CD8-positive, alpha-beta memory T cell (primary cell): ENCODE measurements at places on chromosomes 3 and 15. TPM values are rescaled to one million over a fixed set of nuclear protein-coding genes. Genes with fewer than 3 reads are reported as not detected.

The ITIH1 gene
- total RNA-seq, result not detected

The HIGD2B gene
- total RNA-seq, result 0.33 TPM

The APOD gene
- not detected for total RNA-seq

The LSG1 gene
- 68.8 TPM for total RNA-seq

The EPHA3 gene
- not detected for total RNA-seq

The AGBL1 gene
- not detected for total RNA-seq

The ZNF80 gene
- 1.8 TPM for total RNA-seq

The GP5 gene
- total RNA-seq, result 0.42 TPM

The AQP9 gene
- total RNA-seq, result 0.22 TPM

The SEMA6D gene
- not detected for total RNA-seq

The XIRP1 gene
- 5.3 TPM for total RNA-seq

The AHSG gene
- not detected for total RNA-seq

DNA sequence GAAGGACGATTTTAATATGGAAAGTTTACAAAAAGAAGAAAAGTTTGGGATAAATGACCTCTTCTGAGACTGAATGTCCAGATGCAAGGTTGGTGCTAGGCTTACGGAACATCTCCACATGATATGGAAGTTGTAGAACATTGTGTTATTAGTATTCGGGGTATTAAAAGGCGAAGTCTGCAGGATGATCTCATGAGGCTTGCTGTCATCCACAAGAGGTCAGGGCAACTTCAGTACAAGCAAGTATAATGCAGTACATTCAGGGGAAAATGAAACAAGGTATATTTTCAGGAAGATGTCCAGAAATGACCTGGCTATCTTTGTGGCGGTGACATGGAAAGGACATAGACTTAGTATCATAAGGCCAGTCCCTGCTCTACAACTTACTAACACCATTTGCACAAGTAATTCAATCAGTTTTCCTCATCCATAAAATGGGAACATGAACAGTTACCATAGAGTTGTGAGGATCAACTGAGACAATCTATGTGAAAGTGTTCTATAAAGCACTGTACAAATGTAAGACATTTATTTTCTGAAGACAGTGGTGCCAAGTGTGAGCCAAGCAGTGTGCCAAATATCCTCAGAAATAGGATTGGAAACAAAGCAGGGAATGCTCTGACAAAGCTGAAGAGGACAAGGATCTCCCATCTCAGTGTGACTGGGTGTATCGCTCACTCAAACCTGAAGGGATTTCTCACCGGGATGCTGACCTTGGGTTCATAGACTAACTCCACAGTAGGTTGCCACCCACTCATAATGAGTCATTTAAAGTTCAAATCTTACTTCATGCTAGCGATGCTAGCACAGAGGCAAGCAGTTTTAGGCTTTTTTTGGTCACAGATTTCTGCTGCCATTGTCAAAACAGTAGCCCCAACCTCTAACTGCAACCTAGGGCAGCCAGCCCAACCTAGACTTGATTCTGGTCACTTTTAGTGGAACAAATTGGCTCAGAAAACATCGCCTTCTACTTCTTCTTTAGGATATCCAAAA lies 118.3 kb downstream of the TIGIT start:
- DNase-seq, result no peak

DNA sequence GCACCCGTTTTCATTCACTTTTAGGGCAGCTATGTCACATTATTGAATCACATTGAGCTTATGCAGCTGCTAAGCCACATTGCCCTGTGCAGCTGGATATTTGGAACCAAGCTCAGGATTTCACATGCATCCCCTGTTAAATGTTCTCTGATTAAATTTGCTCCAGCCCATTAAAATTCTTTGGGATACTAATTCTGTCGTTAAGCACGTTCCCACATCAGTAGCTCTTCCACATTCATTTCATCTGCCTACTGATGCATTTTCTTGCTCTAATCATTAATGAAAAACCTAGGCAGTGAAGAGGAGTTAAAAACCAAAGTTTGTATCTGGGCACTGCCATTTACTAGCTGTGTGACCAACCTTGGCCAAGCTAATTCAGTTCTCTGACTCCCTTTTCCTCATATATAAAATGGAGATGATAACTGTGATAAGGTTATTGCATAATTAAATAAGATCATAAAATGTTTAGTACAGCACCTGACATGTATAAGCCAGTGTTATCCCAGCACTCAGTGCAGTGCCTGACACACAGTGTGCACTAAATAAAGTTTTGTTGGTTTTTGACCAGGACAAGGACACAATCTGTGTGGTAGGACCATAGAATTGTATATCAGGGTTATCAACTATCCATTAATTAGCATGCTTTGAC lies 222.2 kb upstream of the ATP11B start:
- no peak for DNase-seq

DNA sequence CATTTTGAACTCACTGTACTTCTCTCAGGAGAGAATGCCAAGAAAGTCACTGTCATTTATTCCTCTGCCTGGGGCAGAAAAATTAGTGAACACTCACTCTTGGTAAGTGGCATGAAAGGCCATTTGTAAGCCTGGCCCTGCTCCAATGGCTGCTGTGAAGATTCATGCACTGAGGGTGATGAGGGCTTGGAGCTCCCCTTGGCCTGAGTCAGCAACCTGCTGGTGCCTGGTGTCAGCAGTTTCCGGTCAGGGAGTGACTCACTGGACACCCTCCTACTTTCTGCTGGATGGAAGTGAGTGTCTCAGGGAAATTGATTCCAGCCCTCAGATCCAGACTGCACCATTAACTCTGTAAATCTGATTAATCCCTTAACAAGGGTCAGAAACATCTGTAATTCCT lies 37.6 kb downstream of the TRA2B start:
- no peak for DNase-seq

DNA sequence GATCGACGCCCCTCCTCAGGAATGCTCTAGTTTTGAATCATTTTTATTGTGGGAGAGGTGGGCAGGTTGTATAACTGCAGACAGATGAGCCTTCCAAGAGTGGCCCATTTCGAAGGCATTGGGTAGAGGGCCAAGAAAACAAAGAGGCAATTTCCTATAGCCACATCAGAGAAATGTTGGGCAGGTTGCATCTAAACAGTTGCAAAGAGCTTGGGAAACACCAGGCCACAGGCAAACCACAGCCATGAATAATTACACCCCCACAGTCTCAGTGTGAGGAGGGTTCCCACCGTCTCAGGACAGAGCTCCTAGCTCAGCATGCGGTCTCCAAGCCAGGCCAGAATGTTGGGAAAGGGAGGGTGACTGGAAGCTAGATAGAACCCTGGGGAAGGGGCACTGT lies 257.3 kb downstream of the ABHD5 start:
- DNase-seq, result no peak

- DNase-seq, result no peak
Observed at GRCh38 chr3:169280010-169280585, 383.4 kb downstream of the MECOM start.

GRCh38 chr3:62622553-62623174 lies 249.3 kb upstream of the FEZF2 start:
- no peak for DNase-seq

DNA sequence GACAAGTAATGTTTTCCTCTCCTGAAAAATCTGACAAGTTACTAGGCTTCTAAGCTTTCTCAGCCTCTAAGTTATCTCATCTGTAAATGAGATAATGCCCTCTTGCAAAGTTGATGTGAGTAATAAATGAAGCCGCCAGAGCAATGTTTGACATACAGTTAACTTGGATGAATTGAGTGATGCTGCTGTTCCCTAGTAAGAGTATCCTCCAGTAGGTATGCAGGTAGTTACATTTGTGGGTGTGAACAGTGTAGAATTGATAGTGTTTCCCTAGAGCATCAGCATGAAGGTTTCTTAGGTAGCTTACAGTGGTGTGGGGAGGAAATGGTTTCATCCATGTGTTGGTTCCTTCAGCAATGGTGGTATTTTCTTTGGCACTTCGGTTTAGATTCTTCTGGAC lies 3.4 kb downstream of the ATP2C1 start:
- DNase-seq, result no peak

DNA sequence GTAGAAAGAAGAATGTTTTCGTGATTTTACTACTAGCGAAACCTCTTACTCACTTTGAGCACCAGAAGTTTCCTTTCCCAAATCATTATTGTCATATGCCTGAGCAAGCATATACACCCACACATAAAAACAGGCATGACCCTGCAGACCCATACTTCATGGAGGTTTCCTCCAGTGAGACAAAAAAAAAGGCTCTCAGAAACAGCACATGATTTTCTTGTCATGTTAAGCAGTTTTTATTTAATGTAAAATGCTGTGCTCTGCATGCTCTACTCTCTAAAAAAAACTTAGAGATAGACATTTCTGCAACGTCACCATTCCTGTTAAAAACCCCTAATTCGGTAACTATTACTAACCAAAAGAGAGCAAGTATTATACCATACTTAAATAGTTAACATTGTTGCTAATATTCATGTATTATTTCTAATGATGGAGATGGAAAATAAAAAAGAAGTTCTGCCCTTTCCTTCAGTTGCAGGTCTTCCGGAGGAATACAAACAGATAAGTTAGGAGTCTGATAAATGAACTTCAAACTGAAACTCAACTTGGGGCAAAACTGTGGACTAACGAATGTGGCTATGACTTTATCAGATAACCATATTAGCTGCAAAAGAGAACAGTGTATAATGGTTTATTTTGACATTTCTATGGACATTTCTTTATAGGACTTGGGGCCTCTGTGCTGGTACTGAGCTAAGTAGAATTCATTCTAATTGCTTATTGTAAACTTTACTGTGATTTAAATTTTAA lies 15.9 kb downstream of the CD200R1 start:
- DNase-seq, result no peak

- DNase-seq, result no peak
Observed at GRCh38 chr15:39645138-39645975, 64.5 kb downstream of the THBS1 start.

DNA sequence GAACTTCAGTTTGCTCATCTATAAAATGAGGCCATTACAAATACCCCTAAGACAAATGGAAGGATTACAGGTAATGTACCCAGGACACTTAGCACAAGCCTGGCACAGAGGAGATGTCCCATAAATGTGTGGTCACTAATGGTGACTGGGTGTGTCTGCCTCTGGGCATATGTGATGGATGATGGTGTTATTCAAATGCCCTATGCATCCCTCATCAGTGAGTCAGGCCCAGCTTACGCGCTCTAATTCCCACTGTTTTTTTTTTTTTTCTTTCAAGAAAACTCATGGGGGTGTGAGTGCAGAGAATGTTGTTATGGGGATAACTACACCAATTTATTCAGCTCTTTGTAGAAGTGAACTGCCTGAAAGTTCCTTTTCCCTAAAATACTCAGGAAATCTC lies 23.6 kb upstream of the KIF23 start:
- no peak for DNase-seq

- DNase-seq, result no peak
Observed at GRCh38 chr15:82986442-82986780, 401 bp downstream of the RAMAC start.

- DNase-seq, result no peak
Observed at GRCh38 chr3:115713284-115713683, 90.0 kb downstream of the GAP43 start.

DNA sequence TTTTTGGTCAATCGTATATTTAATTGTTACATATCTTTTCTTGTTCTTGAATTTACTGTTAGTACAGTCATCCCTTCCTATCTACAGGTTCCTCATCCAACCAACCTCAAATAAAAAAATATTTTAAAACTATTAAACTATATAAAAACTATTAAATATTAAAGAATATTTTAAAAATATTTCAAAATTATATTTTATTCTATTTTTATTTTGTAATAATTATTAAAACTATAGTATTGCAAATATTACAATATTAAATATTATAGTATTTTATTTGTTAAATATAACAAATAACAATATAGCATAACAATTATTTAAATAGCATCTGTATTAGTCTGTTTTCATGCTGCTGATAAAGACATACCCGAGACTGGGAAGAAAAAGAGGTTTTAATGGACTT lies 357.9 kb upstream of the GOLIM4 start:
- DNase-seq, result no peak

DNA sequence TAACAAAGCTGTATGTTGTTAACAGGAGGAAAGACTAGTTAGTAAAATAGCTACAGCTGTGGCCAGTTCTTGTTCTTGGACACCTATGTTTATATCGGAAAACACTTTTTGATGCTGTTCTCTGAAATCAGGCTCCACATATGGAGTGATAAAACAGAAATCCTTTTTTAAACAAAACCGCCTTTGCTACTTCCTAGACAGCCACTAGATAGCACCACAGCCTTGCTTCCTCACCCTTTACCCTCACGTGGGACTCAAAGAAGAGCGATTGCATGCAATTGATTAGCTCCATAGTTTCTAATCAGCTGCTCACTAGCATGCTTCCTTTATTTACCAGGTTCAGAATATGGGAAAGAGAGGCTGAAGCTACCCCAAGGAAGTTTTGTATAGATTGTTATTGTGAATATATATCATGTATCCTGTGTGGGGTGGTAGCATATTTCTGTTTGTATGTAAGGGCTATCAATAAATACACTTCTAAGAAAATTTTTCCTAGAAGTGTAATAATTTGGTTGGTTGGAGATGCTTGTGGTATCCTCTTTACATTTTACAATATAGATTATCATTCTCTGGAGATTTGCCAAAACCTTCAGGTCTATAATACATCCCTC lies 4.3 kb upstream of the MTFMT start:
- DNase-seq, result peak; percentile 33

DNA sequence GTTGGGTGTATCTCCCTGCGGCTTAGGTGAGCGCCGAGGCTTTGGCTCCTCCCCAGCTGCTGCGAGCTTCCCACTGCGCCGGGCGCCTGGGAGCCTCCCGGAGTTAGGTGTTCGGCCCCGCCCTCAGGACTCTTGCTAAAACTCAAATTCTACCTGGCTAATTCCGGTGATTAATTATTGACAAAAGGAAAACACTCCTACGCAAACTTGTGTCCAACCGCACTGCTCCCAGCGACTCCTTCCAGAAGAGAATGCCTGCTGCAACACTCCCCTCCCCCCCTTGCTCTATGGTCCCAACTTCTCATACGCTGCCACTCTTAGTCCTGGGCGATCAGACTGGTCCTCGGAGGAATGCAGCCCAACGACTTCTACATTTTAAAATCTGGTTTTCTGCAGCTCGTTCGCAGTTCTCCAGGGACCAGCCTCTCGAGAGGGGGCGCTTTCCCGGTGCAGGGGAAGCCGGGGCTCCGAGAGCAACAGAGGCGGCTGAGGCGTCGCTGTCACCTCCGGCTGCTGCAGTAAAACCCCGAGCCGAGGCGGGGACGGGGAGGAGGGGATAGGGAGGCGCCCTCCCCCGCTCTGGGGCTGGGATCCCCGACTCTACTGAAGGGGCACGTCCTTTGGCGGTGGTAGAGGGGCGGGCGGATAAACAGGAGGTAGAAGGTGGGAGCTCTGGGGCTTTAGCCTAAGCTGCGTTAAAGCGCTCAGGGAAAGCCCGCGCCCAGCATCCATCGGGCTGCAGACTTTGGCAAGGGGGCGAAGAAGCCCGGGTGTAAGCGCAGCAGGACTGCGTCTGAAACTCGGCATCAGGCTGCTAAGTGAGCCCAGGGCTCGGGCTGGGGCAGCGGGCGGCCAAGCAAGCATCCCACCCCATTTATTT lies at the start of gene SPTSSB:
Gene SPTSSB (minus strand): TSS at position 77 of the 880 bp plus-strand sequence. CDS start 25,194 bp downstream, outside the sequence.
- DNase-seq, result peak; percentile 62

DNA sequence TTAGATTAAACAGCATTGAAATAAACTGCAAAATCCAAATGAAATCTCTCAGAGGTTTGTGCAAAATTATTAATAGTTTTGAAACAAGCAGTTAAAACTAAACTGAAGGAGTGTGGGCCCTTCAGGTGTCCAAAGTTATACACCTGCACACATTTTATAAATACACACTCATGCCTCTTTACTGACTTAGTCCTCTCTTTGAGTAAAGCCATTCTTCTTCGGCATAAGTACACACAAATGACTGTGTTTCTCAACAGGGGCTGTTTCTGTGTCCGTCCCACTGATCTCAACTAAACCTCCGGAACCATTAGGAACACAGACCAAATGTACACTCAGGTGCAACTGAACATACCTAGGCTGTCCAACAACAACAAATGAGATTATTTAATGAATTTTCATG lies 18.8 kb downstream of the MECOM start:
- no peak for DNase-seq
